ENCODE measurements at places on chromosomes 12 and 14.

GRCh38 chr12:94676031-94676641, 25.8 kb upstream of the TMCC3 start:
- peak; percentile 62 for DNase-seq

- DNase-seq = no peak
Observed at GRCh38 chr14:80167793-80168448, 43.4 kb downstream of the DIO2 start.

GRCh38 chr12:6779708-6780432, 7.5 kb downstream of the LAG3 start:
- DNase-seq = no peak

GRCh38 chr12:7991535-7991934, 41.0 kb upstream of the FOXJ2 start:
- peak; percentile 58 for DNase-seq

- DNase-seq = no peak
Observed at GRCh38 chr12:3091038-3091319, 13.8 kb downstream of the TSPAN9 start.

DNA sequence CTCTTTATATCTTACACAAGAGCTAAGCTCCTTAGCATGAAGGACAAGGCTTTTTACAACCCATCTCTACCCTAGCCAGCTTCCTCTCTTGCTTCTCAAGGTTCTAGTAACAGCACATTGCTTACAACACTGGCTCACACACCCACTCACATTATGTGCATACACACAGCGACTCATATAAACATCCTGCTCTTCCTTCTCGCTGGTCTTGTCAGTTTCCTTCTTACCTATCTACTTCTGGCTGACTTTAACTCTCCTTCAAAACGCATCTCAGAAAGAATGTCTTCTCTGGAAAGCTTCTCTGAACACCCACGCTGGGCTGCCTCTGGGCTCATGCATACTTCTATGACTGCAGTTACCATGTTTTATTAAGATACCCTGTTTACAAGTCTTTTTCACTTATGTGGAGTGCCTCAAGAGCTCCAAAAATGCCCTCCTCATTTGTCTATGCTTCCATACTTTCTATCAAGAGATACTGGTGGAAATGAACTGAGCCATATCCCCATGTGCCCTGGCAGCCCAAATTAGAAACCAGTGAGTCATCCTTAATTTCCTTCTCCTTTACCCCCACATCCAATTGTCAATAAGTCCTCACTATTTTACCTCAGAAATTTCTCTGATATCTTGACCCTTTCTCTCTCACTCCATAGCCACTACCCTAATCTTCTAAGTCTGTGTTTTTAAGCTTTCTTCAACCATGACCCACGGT, 126.9 kb upstream of the KRAS start:
- DNase-seq = peak; percentile 21

DNA sequence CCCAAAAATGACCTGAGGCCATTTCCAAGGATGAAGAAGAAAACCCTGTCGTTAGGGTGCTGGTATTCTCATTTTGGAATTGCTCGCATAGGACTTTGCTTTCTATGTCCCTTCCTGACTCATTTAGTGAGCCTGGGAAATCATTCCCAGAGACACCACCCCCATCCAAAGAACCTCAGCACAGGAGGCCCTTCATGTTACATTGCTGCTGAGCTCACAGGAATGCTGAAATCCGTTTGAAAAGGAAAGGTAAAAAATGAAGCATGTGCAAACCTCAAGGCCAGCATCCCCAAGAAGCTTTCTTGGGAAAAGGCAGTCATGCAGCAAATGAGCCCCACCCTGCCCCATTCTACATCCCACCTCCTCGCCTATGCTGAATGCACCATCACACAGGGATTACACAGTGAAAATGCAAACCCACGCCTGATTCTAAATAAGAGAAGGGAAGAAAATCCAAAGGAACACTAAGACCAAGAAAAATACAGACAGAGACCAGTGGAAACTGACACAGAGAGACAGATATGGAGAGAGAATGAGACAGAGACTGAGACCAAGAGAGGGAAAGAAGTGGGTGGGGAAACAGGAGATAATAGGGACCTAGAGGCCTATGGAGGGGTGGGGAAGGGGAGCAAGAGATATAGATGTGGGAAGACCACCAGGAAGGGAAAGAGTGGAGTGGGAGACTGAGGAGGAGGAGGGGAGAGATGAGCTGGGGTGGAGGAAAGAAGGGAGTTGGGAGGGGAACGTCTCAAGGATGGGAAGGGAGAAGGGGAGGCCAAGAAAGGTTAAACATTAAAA, 33.5 kb downstream of the NIN start:
- DNase-seq = no peak

- DNase-seq = no peak
Observed at GRCh38 chr14:94227029-94227428, 52.9 kb downstream of the PPP4R4 start.

DNA sequence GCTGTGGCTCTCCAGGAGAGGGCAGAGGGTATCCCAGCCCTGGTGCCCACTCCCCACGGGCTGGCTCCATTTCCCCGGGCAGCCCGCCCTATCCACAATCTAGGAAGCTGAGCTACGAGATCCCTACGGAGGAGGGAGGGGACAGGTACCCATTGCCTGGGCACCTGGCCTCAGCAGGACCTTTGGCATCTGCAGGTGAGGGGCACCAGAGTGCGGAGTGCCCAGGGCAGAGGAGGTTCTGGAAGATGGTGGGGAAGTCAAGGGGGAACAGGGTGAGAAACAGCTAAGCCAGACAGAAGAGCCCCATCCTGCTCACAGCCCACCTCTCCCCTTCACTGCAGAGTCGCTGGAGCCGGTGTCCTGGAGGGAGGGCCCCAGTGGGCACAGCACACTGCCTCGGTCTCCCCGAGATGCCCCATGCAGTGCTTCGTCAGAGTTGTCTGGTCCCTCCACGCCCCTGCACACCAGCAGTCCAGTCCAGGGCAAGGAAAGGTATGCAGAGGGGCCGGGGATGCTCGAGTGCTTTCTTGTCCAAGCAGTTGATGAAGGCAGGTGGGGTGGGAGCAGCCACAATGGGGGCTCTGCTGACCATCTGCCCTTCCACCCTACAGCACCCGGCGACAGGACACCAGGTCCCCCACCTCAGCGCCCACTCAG, 10.3 kb downstream of the TNS2 start:
- DNase-seq = no peak

DNA sequence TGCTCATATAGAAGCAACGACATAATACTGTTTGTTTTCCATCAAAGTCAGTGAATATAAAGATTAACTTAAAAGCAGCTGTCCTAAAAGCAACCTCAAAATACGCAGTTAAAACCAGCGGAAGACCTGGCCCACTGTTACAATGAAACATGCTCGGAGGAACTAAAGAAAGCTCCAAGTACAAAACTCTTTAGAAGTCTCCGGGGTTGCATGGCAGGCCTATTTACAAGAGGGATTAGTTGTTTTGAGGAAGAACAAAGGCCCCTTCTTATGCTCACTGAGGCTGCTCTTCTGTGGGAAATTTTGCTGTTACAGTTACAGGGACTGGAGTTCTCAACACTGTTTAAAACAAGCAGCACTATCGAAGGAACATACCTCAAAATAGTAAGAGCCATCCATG, 75.9 kb upstream of the C12orf71 start:
- DNase-seq = no peak

GRCh38 chr12:47041327-47041726, 38.1 kb upstream of the PCED1B start:
- DNase-seq = no peak

DNA sequence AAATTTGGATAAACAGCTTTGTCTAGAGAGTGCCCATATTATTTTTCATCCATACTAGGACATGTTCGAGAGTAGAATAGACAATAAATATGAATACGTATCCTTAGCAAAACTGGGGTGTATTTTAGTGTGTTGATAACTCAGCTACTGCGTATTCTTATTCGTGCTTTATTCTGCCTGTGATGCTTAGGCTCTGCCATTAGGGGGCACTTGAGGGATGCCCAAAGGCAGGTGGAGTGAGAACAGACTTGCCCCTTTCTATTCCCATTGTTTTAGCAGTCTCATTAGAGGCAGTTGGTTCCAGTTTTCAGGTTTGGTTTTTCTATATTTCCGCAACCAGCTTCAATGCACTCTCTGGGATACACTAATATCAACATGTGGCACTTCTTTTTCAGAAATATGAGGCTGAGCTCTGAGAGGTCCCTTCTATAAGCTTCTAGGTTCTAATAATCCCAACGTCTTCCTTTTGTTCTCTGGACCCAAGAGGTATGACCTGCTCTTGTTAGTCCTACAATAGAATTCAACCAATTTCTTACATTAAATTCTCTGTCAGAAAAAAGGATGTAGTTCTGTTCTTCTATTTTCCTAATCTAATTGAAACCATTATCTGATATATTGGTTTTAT, 985.7 kb upstream of the FBXO33 start:
- peak; percentile 80 for DNase-seq

DNA sequence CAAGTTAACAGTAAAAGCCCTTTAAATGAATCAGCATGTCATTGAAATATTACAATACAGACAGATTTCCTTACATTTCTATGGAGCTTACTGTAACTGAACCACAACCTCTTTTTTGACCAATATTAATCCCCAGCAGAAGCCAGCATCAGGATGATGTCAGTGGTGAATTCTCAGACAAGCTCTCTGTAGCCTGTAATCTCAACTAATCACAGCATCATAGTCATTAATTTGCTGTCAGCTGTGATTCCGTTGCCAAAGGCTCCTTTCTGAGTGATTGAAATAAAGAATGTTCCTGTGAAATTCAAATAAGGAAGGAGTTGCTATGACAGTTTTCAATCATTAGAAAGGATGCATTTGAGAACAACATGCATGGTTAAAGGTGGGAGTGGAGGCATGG, 323.1 kb downstream of the PDZRN4 start:
- no peak for DNase-seq

All from mesendoderm (in vitro differentiated cells).